Esophagus squamous epithelium (tissue), 5 donors: ENCODE measurements at places on chromosomes 13 and 19.

DNA sequence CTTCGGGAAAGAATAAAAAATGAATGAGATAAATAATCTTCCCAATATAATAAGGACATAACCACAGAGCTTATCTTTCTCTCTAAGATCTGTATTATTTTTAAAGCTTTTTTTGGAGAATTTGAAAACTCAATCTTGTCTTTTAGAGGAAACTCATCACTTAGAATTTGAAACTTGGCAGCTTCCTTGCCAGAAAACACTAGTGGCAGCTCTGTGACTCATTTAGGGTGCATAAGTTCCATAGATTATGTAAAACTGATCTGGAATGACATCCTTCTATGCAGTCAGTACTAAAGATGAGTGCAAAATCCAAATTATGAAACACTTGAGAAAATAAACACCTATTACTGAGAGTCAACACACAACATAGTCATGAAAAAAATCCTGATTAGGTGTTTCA is 848.0 kb downstream of the DACH1 start:
- DNase-seq = no peak

- DNase-seq = no peak
Observed at GRCh38 chr19:7540761-7541474, 5.4 kb downstream of the PNPLA6 start.

GRCh38 chr19:18915639-18916038 is 3.5 kb downstream of the COPE start:
- no peak for DNase-seq

DNA sequence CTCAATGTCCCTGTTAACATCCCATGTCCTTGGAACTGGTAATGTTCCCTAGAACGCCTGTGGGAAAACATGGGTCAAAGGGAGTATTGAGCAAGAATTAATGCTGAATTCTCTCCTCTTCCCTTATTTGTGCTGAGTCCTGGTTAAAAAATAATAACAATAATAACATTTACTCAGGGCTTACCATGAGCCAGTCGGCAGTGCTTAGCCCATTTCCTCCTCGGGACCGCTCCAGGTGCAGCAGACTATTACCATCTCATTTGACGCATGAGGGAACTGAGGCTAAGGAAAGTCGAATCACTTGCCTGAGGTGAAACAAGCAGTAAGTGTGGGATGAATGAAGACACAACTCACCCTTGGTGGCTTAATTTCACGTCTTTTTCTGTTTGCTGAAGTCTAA is 33.6 kb upstream of the SLC15A1 start:
- DNase-seq = no peak

DNA sequence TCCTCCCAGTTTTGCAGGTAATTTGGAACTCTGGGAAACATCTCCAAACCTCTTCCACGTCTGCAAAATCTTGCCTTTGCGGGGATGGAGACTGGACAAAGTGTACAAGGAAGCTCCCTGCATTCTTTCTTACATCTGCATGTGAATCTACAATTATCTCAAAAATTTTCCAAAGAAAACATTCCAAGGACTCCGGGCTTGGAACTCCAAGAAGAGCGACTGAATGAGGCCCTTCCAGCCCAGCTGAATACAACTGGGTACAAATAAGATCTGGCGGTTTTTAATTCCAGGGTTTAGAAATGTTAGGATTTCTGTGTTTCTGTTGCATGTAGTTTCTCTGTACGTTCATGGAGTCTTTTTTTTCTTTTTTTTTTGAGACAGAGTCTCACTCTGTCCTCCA is 28.5 kb downstream of the EXOC3L2 start:
- no peak for DNase-seq

GRCh38 chr19:41225238-41226052 is 6.4 kb downstream of the AXL start:
- DNase-seq = no peak

DNA sequence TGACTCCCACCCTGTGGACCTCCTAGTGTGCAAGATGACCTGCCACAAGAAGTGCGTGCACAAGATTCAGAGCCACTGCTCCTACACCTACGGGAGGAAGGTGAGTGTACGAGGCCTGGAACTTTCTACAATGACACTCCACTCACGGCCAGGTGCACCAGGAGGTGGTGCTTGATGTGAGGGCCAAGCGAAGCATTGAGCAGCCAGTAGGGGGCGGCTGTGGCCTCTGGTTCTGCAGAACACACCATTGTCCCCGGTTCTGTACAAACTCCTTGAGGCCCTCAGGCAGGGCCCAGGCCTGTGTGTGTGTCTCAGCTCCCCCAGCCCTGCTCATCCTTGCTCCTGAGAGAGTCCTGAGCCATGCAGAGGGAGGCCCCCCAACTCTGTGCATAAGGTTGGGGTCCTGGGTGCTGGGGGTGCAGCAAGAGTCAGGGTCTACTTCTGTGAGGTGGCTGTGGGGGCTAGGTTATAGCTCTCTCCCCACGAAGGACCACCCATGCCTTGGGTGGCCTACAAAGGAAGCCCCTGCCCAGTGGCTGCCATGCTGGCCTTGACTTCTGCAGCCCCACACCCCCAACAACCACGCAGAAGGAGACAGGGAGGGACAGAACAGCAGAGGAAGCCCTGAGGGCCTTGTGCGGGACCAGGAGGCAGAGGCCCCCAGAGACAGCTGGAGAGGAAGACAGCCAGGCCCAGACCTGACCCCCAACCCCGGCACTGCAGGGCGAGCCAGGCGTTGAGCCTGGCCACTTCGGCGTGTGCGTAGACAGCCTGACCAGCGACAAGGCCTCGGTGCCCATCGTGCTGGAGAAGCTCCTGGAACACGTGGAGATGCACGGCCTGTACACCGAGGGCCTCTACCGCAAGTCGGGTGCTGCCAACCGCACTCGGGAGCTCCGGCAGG is 9.7 kb upstream of the USE1 start:
- no peak for DNase-seq

GRCh38 chr13:45328661-45329111 is 12.3 kb downstream of the TPT1 start:
- DNase-seq = no peak
